ENCODE measurements at places on chromosomes 7 and 10. TPM values are rescaled to one million over a fixed set of nuclear protein-coding genes. Genes with fewer than 3 reads are reported as not detected.

Gene SFTPD
- 2.6 TPM for polyA plus RNA-seq

Gene CPA5
- polyA plus RNA-seq: 6.7 TPM

Gene MYL10
- polyA plus RNA-seq: 0.32 TPM

Gene HIPK2
- 5.8 TPM for polyA plus RNA-seq

Gene KLF6
- 65.8 TPM for polyA plus RNA-seq

Gene TCAF2
- 3.3 TPM for polyA plus RNA-seq

Gene CCDC136
- polyA plus RNA-seq: 13.7 TPM

Gene TMEM196
- polyA plus RNA-seq: 0.18 TPM

Gene FANK1
- polyA plus RNA-seq: 14.1 TPM

Gene ACBD7
- polyA plus RNA-seq: 1.4 TPM

Gene ABCB1
- 6.6 TPM for polyA plus RNA-seq

Gene GPR15LG
- polyA plus RNA-seq: 7.7 TPM

Gene TRIL
- polyA plus RNA-seq: 0.32 TPM

Gene CFAP70
- polyA plus RNA-seq: 14.3 TPM

Gene ZNRF2
- polyA plus RNA-seq: 10.5 TPM
